Renal cortex interstitium (tissue), 15 donors: ENCODE measurements at places on chromosomes 11 and 22. TPM values are rescaled to one million over a fixed set of nuclear protein-coding genes. Genes with fewer than 3 reads are reported as not detected.

The PITPNM1 gene
- 35.4 TPM for polyA plus RNA-seq

GRCh38 chr11:116707746-116708145 is 65.0 kb downstream of the BUD13 start:
- DNase-seq = no peak

GRCh38 chr11:75499423-75500190 is 26.1 kb downstream of the GDPD5 start:
- no peak for DNase-seq

DNA sequence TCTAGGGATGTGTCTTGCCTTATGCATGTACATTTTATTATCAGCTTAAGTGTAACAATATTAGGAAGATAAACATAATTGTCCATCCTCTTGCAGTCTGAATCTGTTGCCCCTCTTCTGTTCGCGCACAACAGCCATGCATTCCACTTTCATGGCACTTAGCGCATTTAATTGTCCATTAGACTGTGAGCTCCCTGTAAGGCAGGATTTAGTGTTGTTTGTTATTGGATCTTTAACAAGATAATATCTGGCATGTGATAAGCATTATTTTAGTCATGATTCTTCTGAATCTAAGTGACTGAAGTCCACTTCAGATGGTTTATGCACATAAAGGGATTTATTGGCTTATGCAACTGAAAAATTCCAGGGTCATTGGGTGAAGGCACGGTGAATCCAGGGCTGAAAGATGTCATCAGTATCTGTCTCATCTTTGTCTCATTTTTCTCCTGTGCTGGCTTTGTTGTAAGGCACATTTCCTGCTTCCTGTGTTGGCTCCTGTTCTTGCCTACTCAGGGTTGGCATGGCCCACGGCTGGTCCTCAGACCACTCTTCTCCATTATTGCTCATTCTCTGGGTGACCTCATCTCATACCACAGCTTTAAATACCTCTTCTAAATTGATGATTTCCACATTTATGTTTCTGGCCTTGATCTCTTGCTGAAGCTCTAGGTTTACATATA is 37.6 kb downstream of the ATXN10 start:
- no peak for DNase-seq

GRCh38 chr22:30457981-30458380 is 13.8 kb downstream of the SEC14L3 start:
- no peak for DNase-seq

The COMMD9 gene
- polyA plus RNA-seq = 86.0 TPM

GRCh38 chr11:12287374-12288211 is 89.8 kb upstream of the PARVA start:
- no peak for DNase-seq

The BBOX1 gene
- polyA plus RNA-seq = 50.4 TPM
